ENCODE measurements at places on chromosomes 13 and 19.

DNA sequence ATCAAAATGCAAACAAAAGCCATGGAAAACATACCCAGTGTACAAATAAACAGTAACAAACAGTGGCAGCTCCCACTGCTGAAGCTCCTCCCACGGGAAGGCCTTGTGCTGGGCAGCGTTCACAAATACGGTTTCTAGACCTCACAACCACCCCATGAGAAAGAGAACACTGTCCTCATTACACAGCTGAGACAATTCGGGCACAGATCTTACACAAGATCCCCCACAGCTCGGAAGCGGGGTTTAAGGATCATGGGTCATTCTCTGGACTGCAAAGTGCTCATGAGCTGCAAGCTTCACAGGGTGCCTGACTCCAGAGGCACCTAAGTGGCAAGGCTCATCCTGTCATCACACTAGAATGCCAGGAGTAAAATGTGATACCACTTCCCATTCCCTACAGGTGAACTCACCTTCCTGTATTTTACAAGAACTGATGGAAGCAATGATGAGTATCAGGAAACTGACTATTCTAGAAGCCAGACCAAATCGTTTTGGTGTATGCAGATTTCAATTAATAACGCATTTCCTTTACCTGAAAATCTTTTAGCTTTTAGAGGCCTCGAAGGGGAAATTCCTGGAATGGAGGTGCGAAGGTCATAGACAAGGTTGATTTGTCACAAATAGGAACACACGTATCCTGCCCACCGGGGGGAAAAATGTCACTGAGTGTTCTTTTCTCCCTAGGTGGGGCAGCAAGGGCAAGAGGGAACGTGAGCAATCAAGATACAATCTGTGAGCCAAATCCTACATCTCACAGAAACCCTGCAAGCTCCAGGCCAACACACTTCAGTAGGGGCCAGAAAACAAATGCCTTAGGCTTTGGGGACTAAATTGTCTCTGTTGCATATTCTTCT, 41.2 kb downstream of the STK24 start:
- no peak for DNase-seq

DNA sequence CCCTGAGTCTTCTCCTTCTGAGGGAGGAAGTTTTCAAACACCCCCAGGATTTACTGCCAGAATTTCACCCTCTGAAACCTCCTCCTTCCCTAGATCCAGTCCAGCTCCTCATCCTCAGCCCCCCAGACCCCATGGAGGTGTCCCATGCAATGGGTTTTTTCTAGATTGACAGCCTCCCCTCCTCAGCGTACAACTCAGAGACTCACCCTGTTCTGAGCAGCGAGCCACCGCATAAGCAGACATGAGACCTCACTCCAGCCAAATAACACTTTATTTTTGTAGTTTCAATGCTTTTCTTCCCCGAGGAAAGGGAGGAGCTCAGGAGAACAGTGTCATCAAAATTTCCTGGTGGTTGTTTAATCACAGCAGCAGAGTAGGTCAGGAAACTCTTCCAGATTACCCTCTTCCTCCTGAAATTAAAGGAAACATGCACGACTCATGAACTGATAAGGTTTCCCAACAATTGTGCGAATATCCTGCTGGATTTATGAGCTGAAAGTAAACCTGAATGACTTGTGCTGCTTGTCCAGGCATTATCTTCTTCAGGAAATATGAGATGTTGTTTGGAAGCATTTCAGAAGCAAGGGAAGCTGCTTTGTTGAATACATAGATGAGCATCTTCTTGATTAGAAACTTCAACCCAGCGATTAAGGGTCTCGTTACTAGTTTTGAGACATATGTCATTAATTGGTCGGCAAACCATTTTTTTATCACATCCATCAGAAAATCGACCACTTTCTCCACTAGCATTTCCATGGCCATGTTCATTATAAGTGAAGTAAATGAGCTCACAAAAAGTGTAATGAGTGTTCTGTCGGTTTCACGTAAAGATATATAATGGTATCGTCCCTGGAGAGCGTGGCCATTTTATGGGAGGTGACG, 36.2 kb downstream of the ERICH4 start:
- no peak for DNase-seq

DNA sequence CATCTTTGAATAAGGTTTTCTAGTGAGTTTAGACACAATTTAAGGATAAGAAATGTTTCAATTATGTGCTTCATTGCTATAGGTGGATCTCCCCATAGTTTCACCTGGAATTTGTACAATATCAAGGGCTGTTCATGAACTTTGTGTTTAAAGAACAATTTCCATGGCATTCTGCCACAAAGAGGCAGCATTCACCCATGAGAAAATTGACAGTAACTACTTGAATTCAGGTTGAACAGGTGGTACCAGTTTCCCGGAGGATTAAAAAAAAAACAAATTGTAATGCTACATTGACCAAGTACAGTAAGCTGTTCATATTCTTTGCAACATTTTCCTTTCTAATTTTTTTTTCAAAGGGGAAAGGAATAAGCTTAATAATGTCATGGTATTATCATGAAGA, 9.1 kb downstream of the SLITRK5 start:
- no peak for DNase-seq

GRCh38 chr13:28297341-28297740, 159.0 kb downstream of the PAN3 start:
- DNase-seq, result no peak

DNA sequence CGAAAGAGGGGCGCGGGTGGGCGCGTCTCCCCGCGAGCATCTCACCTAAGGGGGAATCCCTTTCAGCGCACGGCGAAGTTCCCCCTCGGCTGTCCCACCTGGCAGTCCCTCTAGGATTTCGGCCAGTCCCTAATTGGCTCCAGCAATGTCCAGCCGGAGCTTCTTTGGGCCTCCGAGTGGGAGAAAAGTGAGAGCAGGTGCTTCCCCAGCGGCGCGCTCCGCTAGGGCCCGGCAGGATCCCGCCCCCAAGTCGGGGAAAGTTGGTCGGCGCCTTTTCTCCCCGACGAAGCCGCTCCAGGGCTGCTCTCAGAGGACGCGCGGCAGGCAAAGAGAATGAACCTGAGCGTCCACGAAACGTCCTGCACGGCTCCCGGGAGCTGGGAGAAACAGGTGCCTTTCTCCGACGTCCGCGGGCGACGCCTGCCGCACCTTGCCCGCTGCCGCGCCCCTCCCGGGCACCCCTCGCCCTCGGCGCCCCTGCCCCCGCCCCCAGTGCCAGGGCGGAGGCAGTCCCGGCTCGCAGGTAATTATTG, 366 bp upstream of the KL start:
- DNase-seq, result no peak

DNA sequence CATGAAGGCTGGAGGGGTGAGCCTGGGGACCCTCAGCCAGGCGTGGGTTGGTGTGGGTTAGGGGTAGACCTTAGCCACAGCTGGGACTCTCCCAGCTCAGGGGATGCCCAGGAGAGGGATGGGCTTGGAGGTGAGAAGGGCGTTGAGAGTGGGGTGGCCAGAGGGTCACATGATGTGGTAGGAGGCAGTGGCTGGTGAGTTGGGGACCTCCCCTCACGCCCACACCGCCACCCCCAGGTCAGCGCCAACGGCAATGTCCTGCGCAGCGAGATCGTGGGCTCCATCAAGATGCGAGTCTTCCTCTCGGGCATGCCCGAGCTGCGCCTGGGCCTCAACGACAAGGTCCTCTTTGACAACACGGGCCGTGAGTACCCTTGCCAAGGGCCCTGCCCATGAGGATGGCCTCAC, 28.5 kb downstream of the AP1M1 start:
- no peak for DNase-seq

- DNase-seq, result no peak
These were observed 13.9 kb downstream of the SLITRK5 start for GRCh38 chr13:87684850-87685742.

- DNase-seq, result no peak
These were observed 201.9 kb downstream of the RFC3 start for GRCh38 chr13:34019870-34020269.

- DNase-seq, result no peak
These were observed 1220.9 kb downstream of the PCDH9 start for GRCh38 chr13:66009241-66009640.

- no peak for DNase-seq
These were observed 397.5 kb downstream of the DIAPH3 start for GRCh38 chr13:59766236-59766635.

DNA sequence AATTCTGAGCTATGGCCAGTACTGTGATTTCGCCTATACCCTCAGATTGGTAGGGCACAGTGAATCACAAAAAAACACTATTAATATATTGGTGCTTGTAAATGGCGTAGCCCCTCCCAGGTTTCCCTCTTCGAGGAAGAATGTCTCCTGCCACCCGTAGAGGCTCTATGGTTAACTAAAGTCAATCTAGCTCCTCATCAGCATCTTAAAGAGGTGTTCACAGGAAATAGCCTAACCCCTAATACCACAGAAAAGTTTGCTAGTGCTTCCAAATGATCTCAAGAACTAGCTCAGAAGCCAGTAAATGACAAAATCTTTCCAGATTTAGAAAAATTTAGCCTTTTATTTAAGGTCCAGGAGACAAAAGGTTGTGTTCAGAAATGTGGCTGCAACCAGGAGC, 56.3 kb upstream of the DCT start:
- no peak for DNase-seq

DNA sequence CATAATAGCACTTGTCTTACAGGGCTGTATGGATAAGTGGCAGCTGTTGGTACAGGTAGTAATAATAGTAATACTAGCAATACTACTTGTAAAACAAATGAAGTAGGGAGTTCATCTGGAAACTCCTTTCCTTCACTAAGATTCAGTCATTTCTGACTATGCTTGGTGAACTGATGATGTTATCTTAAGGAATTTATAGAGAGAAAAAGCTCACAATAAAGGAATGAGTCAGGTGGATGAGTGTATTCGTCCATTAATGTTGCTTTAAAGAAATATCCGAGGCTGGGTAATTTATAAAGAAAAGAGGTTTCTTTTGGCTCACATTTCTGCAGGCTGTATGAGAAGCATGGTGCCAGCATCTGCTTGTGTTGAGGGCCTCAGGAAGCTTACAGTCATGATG, 477.3 kb downstream of the KLF12 start:
- no peak for DNase-seq

GRCh38 chr13:33744589-33745369, 73.2 kb upstream of the RFC3 start:
- DNase-seq, result no peak

GRCh38 chr13:52931131-52931530, 82.7 kb upstream of the PCDH8 start:
- no peak for DNase-seq

DNA sequence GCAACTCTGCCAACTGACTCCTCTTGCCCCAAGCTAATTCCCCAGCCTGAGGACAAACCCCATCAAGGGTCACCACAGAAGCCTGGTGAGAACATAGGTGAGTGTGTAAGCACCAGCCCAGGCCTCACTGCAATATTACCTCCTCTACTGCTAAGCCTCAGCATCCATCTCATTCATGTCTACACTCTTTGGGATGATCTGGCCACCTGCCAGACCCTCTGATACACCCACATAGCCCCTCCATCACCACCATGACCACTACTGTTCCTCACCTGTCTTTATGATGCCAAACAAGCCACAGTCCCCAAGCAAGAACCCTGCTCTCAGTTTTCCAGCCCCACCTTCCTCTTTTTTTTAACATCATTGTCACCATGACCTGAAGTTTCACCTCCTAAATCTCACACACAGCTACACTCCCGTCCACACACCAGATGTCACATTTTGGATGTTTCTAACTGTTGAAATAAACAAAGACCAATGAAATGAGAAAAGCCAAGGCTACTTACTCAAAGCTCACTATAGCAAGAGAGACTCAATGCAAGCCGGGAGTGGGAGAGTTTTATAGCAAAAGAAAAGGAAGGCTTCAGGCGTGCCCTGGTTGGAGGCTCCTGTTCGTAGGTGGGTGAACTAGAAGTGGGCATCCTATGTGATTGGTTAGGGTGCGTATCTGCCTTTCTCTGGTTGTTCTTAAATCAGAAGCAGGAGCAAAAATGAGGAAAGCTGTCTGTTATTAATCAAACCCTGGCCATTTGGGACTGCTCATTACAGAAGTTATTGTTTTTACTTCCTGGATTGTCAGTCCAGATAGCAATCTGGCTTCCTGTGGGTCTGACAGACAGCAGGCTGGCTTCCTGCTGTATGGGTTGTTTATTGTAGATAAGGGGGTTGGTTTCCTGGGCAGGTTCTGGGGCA, 2.0 kb downstream of the ZNF792 start:
- peak; percentile 35 for DNase-seq

DNA sequence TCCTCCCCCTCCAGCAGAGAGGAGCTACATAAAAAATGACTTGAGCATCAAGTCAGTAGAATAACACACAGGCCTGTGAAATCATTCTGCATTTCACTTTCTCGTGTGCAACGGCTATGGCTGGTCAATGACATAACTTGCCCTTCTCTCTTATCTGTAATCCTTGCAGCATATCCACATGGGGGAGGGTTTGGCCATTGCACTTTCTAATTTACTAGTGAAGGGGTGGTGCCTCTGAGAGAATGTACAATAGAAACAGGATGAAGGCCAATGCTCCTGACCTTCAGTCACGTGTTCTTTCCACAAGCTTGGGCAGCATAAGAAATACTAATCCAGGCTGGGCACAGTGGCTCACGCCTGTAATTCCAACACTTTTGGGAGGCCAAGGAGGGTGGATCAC, 641.0 kb upstream of the ARGLU1 start:
- DNase-seq, result no peak

- DNase-seq, result no peak
These were observed 1.5 kb downstream of the NDFIP2 start for GRCh38 chr13:79482281-79482970.

Data from left cardiac atrium (tissue), 4 donors.